MG63 (cell line): ENCODE measurements at places on chromosomes 1 and 21. TPM values are rescaled to one million over a fixed set of nuclear protein-coding genes. Genes with fewer than 3 reads are reported as not detected.

GRCh38 chr1:197595304-197595904 is 179.9 kb downstream of the DENND1B start:
- no peak for DNase-seq

GRCh38 chr21:42195378-42196031 is 23.4 kb upstream of the ABCG1 start:
- peak; percentile 49 for DNase-seq

DNA sequence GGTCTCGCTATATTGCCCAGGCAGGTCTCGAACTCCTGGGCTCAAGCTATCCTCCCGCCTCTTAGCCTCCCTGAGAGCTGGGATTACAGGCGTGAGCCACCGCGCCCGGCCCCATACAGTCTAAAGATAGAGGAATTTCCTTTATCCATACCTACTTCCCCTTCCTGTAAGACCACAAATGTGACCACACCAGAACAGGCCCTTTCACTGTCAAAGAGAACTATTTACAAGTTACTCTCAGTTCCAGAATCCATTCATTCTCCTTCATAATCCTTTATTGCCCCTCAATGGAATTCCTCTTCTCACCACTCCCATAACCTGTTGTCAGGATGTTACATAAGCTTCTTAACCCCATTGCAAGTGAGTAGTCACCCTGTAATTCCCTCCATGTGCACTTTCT is 26.3 kb upstream of the SLC5A9 start:
- DNase-seq: no peak

DNA sequence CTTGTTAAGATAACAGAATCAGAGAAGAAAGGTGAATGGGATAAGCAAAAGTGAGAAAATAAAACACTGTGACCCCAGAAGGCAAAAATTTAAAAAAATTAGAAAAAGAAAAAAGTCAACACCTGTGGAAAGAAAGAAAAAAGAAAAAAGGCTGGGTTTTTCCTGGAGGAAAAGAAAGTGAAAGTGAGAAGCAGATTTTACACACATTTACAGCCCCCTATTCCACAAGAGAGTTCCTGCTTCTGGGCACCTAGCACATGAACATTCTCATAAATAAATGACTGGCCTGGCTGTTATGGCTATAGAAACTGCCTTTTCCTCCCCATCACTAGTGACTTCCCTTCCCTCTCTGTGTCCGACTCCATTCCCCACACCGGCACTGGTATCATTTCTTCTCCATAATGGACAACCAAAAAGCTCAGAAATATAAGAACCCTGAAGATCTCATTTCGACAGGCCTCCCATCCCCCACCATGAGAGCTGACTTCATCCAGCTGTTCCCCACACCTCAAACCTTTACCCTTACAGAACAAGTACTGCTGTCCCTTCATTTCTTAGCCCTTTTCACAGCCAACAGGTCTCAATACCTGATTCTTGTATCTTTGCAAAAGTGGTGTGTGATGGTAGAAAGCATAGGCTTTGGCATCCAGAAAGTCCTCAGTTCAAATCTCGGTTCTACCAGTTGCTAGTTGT is 12.6 kb downstream of the MTF1 start:
- no peak for DNase-seq

- DNase-seq: no peak
These were observed 27.4 kb downstream of the ARHGEF16 start for GRCh38 chr1:3481836-3482375.

DNA sequence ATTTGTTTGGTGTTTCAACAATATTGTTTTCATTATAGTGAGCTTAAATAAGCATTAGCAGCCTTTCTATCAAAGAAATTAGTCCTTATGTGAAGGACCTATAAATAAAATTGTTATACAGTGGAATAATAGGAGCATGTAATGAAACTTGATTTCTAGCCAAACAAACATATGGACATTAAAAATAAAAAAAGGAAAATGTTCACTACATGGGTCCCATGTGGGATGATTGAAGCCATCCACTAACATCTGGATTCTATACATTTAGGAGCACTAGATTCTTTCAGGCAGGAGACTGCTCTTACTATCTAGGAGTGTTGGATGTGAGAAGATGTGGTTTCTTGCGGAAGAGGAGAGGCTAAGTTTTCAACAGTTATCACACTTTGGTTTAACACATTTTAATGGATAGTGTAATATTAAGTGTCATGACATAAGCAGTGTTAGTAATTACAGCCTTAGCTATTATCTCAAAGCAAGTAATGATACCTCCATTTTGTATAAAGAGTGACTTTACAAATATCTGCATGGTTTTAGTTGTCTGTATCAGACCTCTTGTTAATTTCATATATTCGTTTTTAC is 62.3 kb downstream of the LYPLAL1 start:
- DNase-seq: no peak

- DNase-seq: peak; percentile 41
These were observed 213.5 kb upstream of the PTGFR start for GRCh38 chr1:78277253-78277652.

DNA sequence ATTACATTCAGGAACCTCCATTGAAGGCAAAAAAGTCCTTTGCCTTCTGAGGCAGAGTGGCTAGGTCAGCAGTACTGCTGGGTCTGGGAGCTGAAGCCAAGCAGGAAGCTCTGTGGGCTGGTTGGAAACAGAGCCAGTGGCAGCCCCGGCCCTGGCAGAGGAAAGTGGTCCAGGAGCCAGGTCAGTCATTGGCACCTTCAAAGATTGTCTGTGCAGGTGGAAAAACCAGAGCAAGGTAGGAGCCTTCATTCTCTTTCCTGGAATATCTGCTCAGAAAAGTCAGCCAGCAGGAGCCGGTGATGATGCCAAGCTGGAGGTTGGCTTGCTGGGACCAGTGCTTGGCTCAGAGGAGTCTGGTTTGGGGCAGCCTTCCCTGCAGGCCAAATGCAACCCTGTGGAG is 12.5 kb upstream of the DISP3 start:
- DNase-seq: no peak

DNA sequence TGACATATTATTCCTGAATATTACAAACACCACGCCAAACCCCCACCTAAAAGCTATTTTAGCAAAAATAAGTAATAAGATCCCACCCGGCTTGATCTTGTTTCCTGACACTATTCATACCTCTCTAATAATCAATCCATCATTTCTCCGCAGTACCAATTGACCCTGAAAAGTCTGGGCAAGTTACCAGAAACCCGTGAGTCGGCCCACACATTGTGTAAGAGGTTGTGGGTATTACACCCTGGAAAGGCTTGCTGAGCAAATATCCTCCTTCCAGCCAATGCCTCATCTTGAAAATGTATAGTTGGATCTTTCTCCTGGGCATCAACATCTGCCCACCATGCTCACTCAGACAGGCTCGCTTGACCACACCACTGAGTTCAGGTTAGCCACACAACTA is 451.0 kb downstream of the TTLL7 start:
- DNase-seq: peak; percentile 26

GRCh38 chr1:174976436-174977108 is 23.2 kb upstream of the CACYBP start:
- peak; percentile 62 for DNase-seq

DNA sequence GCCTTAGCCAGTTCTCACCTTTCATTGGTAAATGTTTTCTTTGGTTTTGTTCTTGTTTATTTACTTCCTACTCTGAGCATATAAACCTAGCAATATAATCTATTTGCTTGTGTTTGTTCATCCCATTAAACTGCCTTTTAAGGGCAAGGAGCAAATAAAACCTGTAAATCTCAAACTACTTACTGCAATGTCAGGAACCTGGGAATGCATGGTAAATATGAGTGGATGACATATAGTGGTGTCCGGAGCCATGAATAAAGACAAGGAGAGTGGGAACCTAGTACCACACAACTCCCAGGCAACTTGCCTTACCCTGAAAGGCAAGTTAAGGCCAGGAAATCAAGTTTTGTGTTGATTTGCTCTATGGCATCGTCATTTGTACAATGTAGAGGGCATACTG is 1133.7 kb upstream of the NCAM2 start:
- no peak for DNase-seq

DNA sequence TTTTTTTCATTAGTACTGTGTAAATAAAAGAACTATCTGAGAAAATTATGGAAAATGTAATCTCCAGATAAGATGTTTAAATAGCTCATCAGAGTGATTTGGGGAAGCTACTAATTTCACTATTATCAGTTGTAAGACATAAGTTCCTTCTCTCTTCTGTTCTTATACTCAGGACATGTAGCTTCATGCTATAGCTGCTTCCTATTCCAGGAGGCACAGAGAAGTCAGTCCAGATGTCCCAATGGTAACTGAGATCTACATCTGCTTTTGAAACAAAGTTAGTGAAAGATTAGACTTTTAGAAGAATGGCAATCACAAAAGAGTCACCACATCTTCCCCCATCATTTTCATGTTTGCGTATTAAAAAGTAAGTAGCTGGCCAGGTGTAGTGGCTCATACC is 5.6 kb downstream of the MAP3K21 start:
- DNase-seq: no peak

DNA sequence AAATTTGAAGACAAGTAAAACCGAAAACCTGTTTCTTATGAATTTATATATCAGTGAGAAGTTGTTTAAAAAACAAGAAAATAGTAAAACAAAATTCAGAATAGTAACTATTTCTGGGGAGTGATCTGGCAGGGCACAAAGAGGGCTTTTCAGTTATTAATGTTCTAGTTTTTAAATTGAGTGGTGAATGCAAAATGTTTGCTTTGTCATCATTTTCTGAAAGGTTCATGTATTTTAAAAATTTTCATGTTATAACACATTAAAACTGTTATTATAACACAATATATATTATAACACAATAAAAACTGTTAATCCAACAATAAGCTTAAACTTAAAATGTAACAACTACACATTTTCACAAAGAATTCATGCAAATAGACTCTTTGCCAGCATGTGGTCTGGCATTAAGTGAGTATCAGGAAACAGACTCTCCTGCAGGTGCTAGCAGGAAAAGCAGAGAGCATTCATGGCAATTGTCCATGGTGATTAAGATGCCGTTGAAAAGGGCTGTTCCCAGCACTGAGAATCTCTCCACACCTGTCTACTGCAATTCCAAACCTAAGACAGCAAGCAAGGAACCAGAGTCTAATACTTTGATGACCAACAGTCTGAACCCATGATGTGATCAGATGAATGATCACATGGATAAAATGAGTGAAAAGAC is 204.9 kb downstream of the TBX15 start:
- no peak for DNase-seq

GRCh38 chr1:156523801-156524480 is 23.4 kb upstream of the MEF2D start:
- no peak for DNase-seq

DNA sequence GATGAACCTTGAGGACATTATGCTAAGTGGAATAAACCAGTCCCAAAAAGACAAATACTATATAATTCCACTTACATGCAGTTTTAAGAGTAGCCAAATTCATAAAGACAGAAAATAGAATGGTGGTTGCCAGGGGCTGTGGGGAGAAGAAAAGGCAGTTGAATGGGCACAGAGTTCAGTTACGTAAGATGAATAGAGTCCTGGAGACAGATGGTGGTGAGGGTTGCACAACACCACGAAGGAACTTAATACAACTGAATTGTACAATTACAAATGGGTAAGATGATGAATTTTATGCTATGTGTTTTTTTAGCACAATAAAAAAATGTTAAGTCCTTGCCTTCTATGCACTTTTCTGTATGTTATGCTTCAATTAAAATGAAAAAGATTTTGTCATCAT is 66.6 kb downstream of the CD34 start:
- no peak for DNase-seq

- no peak for DNase-seq
These were observed 4.4 kb upstream of the PRRX1 start for GRCh38 chr1:170659399-170660035.

- no peak for DNase-seq
These were observed 1018.8 kb downstream of the AMY1C start for GRCh38 chr1:104768466-104768865.

GRCh38 chr1:180213401-180214170 is 16.5 kb upstream of the LHX4 start:
- peak; percentile 54 for DNase-seq

GRCh38 chr1:169486281-169487051 is 722 bp upstream of the SLC19A2 start:
- peak; percentile 53 for DNase-seq

GRCh38 chr1:54312796-54313316 is 93.3 kb downstream of the SSBP3 start:
- DNase-seq: peak; percentile 54

- no peak for DNase-seq
These were observed 3.3 kb upstream of the CD1B start for GRCh38 chr1:158334526-158335212.

- no peak for DNase-seq
These were observed 5.7 kb downstream of the GPR88 start for GRCh38 chr1:100543640-100544039.

- DNase-seq: no peak
These were observed 78.1 kb downstream of the PLPPR5 start for GRCh38 chr1:98926597-98926996.

GRCh38 chr1:47578026-47578720 is 140.3 kb downstream of the FOXD2 start:
- DNase-seq: no peak

DNA sequence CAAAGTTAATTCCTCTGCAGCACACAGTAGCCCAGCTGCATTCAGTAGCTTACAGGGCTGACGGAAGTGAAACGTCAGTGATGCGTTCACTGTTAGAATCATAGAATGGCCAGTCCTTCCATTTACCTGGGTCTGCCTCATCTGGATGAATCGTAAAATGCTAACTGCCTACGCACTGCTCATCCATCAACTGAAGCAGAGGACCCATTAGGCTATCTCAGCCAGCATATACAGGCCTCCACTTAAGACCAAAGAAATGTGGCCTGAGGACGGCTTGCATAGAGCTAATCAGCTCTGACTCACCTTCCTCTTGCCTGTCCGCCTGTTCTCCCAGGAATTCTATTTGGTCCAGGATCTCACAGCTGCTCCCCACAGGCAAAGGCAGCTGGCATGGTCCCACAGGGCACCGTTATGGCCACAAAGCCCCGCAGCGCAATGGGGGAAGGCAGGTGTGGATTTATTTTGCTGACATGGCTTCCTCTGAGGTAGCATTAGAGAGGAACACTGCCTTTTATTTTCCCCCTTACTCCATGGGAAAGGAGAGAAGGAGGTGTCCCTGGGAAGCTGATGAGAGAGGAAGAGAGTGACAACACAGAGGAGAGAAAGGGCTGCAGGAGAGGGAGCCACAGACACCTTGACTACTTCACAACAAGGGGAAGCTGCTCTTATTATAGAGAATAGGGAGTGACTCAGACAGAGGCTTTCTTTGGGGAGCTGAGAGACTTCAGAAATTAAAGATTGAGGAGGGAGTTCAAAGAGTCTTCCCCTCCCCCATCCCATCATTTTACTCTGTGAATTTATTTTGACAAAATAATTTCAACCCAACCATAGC is 177.6 kb downstream of the HHIPL2 start:
- peak; percentile 69 for DNase-seq

- DNase-seq: no peak
These were observed 22.4 kb upstream of the KANK4 start for GRCh38 chr1:62341615-62342014.

The CAMK1G gene
- total RNA-seq: not detected in 2 replicates

The PTPN7 gene
- not detected in 2 replicates for total RNA-seq

The PPM1J gene
- total RNA-seq: 2.4 and 2.7 TPM in 2 replicates

The FMO5 gene
- total RNA-seq: not detected in 2 replicates

The MTARC2 gene
- 1.3 and 8.4 TPM in 2 replicates for total RNA-seq

The NUP210L gene
- not detected in 2 replicates for total RNA-seq

The ADAMTS1 gene
- total RNA-seq: 170 and 172 TPM in 2 replicates

The TTC34 gene
- total RNA-seq: not detected in 2 replicates

The CRP gene
- not detected in 2 replicates for total RNA-seq

The FAM151A gene
- total RNA-seq: not detected in 2 replicates

The RGS7 gene
- 0.13 and 0.20 TPM in 2 replicates for total RNA-seq

The BRDT gene
- total RNA-seq: not detected in 2 replicates

The SLC45A1 gene
- total RNA-seq: 0.76 TPM in 1 of 2 replicates, not detected in the other

The SERTAD4 gene
- total RNA-seq: 0.69 TPM in 1 of 2 replicates, not detected in the other

The LMX1A gene
- total RNA-seq: not detected in 2 replicates

The SEMA6C gene
- total RNA-seq: 1.4 TPM in 1 of 2 replicates, not detected in the other

The LELP1 gene
- not detected in 2 replicates for total RNA-seq

The SPRR4 gene
- not detected in 2 replicates for total RNA-seq

The SPRR2G gene
- not detected in 2 replicates for total RNA-seq
